CD4-positive, alpha-beta memory T cell (primary cell): ENCODE measurements at places on chromosomes 4 and X. TPM values are rescaled to one million over a fixed set of nuclear protein-coding genes. Genes with fewer than 3 reads are reported as not detected.

Gene ZAR1
- total RNA-seq: not detected

DNA sequence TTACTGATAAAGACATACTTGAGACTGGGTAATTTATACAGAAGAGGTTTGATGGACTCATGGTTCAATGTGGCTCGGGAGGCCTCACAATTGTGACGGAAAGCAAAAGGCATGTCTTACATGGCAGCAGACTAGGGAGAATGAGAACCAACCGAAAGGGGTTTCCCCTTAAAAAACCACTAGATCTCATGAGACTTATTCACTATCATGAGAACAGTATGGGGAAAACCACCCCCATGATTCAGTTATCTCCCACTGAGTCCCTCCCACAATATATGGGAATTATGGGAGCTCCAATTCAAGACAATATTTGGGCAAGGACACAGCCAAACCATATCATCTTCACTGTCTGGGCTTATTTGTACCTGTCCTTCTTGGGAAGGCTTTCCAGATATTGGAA lies 22.8 kb upstream of the MUC7 start:
- no peak for DNase-seq

DNA sequence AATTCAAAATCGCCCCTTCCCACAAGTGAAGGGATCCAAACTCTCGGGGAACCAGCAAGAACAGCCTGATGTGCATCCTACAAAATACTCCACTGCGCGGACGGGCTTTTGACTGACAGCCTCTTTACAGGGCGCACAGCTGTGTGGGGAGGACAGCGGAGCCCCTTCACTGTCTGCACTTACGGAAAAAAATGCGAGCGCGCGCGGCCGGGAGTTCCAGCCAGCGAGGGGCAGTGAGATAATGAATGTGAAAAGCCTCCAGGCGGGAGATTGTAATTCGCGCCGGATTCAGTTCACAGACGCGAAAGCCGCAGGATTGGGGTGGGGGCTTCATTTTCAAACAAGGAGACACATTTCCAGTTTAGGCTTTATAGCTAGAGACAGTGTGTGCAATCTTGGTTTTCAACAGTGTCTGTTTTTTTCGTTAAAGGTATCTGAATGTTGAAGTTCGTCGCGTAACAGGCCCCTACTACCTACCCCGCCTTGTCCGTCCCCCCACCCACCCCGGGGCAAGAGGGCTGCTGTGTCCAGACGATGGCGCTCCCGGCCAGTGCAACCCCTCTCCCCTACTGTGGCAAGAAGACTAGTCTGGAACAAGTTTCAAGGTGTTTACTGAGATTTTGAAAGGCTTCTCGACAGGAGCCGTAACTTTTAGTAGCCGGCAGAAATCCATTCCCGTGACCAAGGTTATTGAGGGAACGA lies 1.7 kb upstream of the GPR50 start:
- DNase-seq: no peak

Gene MED28
- 87.0 TPM for total RNA-seq

GRCh38 chr4:58983887-58984286 lies 1873.7 kb upstream of the IGFBP7 start:
- no peak for DNase-seq

Gene ETDC
- not detected for total RNA-seq

DNA sequence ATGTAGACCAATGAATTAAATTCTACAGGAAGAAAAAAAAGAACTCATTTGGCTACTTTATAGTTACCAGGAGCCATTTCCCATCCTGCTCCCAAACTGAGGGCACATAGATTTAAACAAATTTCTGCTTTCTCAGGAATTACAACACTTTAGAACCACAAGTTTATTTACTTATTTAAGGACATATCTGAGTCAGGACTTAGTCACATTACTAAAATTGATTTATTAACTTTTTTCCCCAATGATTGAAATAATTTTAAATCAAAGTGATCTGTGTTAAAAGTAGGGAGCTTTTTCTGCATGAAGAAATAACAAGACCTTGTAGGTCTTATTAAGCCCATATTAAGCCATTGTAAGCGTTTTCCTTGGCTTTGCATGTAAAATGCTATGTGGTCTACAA lies 291.0 kb upstream of the HAND2 start:
- no peak for DNase-seq

GRCh38 chrX:103879339-103879738 lies 47.3 kb upstream of the RAB9B start:
- no peak for DNase-seq

DNA sequence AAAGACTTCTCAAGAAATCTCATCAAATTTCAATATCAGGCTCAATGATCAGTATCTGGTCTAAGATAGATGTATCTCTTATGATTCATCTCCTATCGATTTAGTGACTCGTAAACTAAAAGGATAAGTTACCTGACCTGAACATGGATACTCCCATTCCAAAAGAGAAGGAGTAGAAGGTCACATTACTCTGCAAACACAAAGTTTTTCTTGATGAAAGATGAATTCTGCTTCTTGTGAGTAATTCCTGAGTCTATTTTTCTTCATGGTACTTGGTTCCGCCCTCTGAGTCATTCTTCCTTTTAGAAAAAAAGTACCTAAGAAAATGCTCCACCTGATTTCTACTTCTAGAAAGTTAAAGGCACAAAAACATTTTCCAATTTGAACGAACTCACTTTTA lies 223.1 kb upstream of the SLIT2 start:
- no peak for DNase-seq

DNA sequence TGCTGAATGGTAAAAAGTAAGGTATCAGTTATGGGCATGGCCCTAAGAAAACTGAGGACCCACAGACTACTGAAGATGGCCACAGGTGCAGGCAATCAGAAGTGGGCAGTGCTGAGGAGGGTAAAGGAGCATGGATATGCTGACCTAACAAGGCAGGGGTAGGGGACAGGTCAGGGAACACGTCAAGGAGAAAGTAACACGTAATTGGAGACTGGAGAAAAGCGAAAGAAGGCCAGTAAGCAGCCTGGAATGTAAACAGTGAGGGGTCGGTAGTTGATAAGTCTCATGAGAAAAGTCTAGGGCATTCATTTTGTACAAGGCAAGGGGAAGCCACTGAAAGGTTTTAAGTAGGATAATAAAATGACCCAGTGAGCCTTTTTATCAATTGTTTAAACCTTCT lies 153.3 kb downstream of the PRDM5 start:
- no peak for DNase-seq

Gene OPHN1
- 0.23 TPM for total RNA-seq

GRCh38 chr4:147589586-147589985 lies 27.6 kb upstream of the TMEM184C start:
- DNase-seq: no peak

DNA sequence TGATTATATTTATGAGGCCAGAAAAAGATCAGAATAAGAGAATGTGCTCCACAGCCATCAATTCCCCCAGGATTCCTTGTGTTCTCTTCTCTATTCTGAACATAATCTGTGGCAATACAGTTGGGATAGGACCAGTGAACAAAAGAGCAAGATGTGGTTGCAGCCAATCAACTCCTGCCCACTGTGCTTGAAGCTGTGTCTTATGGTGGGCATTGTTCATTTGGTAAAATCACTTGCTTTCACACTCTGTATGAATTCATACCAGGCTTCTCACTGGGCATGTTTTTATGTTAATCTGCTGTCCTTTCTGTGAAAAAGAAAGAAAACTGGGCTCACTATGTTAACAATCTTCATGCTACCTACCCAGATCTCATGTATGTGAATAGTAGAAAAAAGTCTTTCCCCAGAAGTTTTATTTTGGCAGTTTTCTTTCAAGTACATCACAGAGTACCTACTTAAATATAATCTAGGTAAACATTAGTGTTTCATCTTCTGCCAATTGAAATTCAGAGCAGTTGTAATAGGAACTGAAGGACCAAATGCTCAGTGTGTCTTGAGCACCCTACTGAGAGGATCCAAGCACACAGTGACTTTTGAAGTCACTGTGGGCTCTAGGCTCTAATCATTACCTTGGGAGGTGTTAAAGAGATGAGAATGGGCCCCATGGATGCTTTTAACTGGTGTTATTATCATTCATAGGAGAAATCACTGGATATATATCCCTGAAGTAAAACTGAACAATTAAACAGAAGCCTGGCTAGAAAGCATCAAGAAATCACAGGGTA lies 429.2 kb upstream of the TRAM1L1 start:
- no peak for DNase-seq

Gene IL21
- total RNA-seq: not detected

GRCh38 chrX:48458711-48459110 lies 11.3 kb downstream of the SLC38A5 start:
- no peak for DNase-seq

DNA sequence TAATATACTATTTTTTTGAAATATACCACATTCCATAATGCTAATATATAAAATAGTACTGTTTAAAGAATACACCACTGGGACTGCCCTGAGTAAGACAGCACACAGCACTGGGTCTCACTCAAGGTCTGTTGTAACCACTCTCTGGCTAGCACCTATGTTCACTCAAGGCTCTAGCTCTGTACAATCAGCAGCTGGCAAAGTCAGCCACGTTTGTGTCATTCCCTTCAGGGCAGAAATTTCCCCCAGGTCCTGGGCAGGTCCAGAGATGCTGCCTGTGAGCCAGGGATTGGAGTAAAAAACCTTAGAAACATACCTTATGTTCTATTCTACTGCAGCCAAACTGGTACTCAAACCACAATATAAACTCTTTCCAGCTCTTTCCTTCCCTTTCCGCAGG lies 1160.2 kb upstream of the ADGRL3 start:
- DNase-seq: no peak

DNA sequence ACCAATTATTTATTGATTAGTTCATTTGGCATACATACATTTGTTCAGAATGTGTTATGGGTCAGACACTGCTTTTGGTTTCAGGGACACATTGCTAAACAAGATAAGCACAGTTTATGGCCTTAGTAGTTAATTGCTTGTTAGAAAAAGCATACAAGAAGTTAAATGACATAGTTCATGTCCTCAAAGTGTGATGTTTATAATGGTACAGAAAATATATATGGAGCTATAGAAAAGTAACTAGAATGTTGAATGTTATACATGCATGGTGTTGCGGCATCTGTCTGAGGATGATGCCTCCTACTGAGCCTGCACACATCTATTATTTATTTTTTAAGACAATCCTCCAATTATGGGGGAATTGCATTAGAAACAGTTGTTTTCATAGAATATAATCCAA lies 1476.3 kb upstream of the PCDH7 start:
- DNase-seq: no peak

GRCh38 chrX:119672426-119672825 lies 20.5 kb downstream of the SEPTIN6 start:
- no peak for DNase-seq

Gene PLK4
- total RNA-seq: 1.1 TPM

DNA sequence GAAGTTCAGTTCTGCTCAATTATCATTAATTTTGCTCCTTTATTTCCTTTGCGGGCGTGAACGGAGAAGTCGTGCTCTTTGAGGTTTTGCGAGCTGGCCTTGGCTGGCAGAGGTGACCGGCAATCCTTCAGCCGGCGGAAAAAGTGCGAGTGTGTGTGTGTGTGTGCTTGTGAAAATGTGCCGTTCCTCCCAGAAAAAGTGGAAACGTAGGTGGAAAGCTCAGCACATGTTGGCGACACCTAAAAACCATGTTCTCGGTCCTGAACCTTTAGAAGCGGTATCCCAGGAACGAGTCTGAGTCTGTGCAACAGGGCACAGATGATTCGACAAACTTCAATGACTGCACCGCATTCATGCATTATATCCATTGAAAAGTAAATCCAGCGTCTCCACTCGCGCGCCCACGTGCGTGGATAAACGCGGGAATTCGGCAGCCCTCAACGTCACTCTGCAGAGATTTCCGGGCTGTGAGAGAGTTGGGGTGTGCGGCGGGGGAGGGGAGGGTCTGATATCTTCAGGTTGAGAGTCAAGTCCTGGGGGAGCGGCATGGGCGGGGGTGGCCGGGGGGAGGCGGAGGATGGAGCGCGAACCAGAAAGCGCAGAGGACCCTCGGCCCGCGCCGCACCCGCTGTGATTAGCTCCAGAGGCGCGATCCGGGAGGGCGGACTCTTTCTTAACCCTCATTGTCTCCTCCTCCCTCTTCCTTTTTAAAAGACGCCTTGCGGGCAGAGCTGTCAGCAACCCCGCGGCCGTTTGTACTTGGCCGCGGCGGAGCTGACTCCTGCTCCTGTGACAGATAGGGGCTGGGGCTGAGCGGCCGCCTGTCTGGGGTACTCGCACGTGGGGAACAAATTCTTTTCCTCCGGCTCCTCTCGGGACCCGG lies at the start of gene SHISA3:
Gene SHISA3, plus strand, starts transcription at position 737 of the 883 bp plus-strand sequence. CDS start 569 bp downstream, outside the sequence.
- DNase-seq: no peak

DNA sequence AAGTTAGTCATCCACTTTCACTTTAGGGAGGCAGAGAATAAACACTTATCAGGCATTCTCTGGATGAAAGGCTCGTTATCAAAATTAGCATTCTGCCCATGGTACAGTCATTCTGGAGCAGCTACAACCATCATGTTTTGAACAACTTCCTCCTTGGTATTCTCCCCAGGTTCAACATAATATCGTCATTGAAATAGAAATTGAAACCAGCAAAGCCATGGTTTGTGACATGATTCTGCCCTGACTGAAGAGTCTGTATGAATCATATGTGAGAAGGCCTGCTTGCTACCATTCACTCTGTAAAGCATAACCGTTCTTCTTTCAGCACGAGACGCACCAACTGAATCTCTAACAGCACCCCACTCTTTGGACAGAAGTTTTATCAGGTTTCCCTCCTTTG lies 127.5 kb upstream of the RADX start:
- peak; percentile 33 for DNase-seq

DNA sequence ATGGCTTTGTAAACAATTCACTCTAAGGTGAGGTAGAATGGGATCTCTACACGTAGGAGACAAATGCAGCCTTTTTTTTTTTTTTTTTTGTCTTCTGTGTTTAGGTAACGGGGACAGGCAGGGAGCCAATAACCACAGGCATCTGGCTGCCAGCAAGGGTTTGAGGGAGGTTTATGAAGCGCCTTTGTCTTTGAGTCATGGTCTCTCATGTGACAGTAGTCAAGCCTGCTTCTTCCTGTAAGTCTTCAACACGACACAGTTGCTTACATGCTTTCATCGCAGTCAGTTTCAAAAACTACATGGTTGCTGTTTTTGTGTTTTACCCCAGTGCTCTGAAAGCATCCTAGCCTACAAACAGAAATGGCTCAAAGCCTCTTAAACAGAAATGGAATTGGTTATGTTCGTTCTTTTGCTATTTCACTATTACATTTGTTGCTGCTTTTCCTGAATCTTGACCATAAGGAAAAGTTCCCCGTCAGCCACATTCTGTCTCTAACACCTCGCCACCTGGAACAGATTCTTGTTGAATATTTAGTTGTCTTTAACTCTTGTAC lies 127.8 kb upstream of the METTL14 start:
- DNase-seq: no peak

GRCh38 chr4:39899291-39899690 lies 78.4 kb downstream of the PDS5A start:
- no peak for DNase-seq

Gene FAM236C
- not detected for total RNA-seq

- DNase-seq: no peak
These were observed 19.5 kb downstream of the WWC2 start for GRCh38 chr4:183118585-183118984.

Gene ZNF630
- total RNA-seq: 4.9 TPM

GRCh38 chrX:149641835-149642234 lies 10.2 kb upstream of the TMEM185A start:
- DNase-seq: no peak

Gene KIF4A
- 0.08 TPM for total RNA-seq

- no peak for DNase-seq
These were observed 404.5 kb downstream of the GRXCR1 start for GRCh38 chr4:43296946-43297528.
